Karpas-422 (cell line): ENCODE measurements at places on chromosomes 6 and 20. TPM values are rescaled to one million over a fixed set of nuclear protein-coding genes. Genes with fewer than 3 reads are reported as not detected.

- no peak overlapping the region for H3K4me3 ChIP-seq
- H3K36me3 ChIP-seq = no peaks in the 10 kb centered on the region
- no peak for DNase-seq
- no peaks in the 10 kb centered on the region for H3K4me1 ChIP-seq
- H3K27ac ChIP-seq = no peak overlapping the region
Observed at GRCh38 chr20:53735536-53736050, 142.0 kb upstream of the ZNF217 start.

- no peaks in the 10 kb centered on the region for H3K36me3 ChIP-seq
- H3K4me3 ChIP-seq = no peak overlapping the region
- H3K4me1 ChIP-seq = no peaks in the 10 kb centered on the region
- H3K27me3 ChIP-seq = no peaks in the 10 kb centered on the region
- no peak for DNase-seq
Observed at GRCh38 chr6:6891125-6891721, 216.5 kb upstream of the RREB1 start.

DNA sequence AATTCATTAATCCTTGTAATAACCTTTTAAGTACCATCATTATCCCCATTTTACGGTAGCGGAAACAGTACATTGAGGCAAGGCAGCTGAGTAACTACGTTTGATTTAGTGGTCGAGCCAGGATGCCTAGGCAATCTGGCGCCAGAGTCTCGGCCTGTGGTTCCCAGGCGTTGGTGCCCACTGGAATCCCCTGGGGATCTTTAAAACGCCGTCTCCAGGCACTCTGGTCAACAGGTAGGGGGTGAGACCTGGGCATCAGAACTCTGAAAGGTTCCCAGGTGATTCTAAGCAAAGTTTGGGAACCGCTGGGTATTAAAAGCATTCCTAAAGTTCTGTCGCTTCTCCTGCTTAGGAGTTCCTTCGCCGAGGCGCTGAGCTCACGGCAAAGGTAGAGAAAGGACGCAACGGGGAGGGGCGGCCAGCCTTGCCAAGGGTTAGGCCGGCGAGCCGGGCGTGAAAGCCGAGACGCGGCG is 939 bp downstream of the DTNBP1 start:
- H3K4me3 ChIP-seq = peak overlapping the region; percentile 82
- DNase-seq = no peak
- peaks cover 52% of the 10 kb centered on the region for H3K4me1 ChIP-seq
- H3K27me3 ChIP-seq = no peaks in the 10 kb centered on the region
- H3K27ac ChIP-seq = peak overlapping the region; percentile 48

GRCh38 chr20:58908221-58908620 is 55.7 kb downstream of the GNAS start:
- H3K27ac ChIP-seq = peak overlapping the region; percentile 96
- no peaks in the 10 kb centered on the region for H3K27me3 ChIP-seq
- H3K36me3 ChIP-seq = peaks cover 67% of the 10 kb centered on the region
- DNase-seq = no peak
- peaks cover 71% of the 10 kb centered on the region for H3K4me1 ChIP-seq

GRCh38 chr6:118387921-118388701 is 160.0 kb upstream of the PLN start:
- H3K4me1 ChIP-seq = no peaks in the 10 kb centered on the region
- H3K36me3 ChIP-seq = no peaks in the 10 kb centered on the region
- no peaks in the 10 kb centered on the region for H3K27me3 ChIP-seq
- no peak for DNase-seq

GRCh38 chr6:79902046-79902445 is 45.3 kb downstream of the ELOVL4 start:
- H3K27me3 ChIP-seq = no peaks in the 10 kb centered on the region

DNA sequence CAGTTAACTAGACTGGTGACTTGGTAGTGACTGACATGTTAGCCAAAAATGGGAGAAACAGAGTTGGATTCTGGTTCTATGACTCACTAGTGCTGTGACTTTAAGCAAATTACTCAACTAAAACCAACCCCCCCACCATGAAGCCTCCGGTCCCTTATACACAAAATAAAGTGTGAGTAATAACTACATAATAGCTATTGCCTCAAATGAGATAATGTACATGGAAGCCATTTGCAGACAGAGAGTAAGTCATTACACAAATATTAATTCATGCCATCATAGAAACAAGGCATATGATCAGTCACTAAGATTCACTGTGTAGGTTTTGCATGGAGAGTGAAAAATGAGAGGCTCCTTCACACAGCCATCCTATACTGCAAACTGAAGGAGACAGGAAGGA is 111.9 kb downstream of the HIVEP2 start:
- H3K27ac ChIP-seq = no peak overlapping the region
- H3K4me3 ChIP-seq = no peak overlapping the region
- H3K27me3 ChIP-seq = no peaks in the 10 kb centered on the region

DNA sequence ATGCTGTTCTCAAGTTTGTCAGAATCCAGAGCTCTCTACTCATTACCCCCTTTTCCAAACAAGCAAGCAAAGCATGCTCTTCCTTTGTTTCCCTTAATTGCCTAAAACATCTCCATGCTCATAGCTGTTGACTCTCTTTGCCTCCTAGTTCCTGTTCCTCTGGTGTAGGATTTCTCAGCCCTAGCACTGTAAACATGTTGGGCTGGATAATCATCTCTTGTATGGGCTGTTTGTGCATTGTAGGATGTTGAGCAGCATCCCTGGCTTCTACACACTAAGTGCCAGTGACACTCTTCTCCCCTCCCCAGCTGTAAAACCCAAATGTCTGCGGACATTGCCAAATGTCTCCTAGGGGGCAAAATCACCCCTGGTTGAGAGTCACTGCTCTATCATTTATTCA is 14.0 kb downstream of the PPARD start:
- H3K36me3 ChIP-seq = peaks cover 12% of the 10 kb centered on the region; the same call in 1 of the 2 replicates
- no peaks in the 10 kb centered on the region for H3K27me3 ChIP-seq
- no peak overlapping the region for H3K27ac ChIP-seq

- 0 out of 2 replicates have a peak, but pooled peaks cover 3% of the 10 kb centered on the region for H3K36me3 ChIP-seq
- H3K27me3 ChIP-seq = no peaks in the 10 kb centered on the region
- H3K27ac ChIP-seq = peak overlapping the region; percentile 53
- peak; percentile 69 for DNase-seq
- peaks cover 37% of the 10 kb centered on the region for H3K4me1 ChIP-seq
Observed at GRCh38 chr6:73308712-73309534, 45.2 kb downstream of the DPPA5 start.

DNA sequence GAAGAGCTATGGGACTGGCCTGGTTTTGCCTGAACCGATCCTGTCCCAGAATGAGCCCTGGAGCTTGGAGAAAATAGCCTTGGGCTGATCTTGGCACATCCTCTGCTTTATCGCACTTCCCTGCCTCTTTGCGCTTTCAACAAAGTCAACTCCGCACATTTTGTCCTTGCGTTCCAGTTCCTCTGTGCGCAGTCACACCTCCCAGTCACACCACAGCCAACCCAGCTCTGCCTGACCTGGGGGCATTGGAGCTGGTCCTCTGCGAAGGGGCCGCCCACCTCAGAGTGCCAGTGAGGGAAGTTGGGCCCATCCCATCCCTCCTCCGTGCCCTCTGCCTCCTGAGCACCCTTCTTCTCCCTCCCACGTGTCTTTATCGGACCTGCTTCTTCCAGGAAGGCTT is 16.9 kb upstream of the UQCC2 start:
- H3K27me3 ChIP-seq = no peaks in the 10 kb centered on the region
- no peaks in the 10 kb centered on the region for H3K36me3 ChIP-seq
- no peak overlapping the region for H3K27ac ChIP-seq
- H3K4me1 ChIP-seq = peaks cover 8% of the 10 kb centered on the region
- no peak for DNase-seq
- no peak overlapping the region for H3K4me3 ChIP-seq

Gene CNKSR3
- under 0.01 TPM in 1 of 2 replicates, not detected in the other for total RNA-seq

Gene AIF1
- total RNA-seq = 0.76 TPM in 1 of 2 replicates, not detected in the other

Gene ARFRP1
- total RNA-seq = 15.1 and 30.2 TPM in 2 replicates
